Activated naive CD4-positive, alpha-beta T cell treated with Interleukin-2 at 50 U/mL for 16 hours (primary cell): ENCODE measurements at places on chromosomes 1 and 21.

DNA sequence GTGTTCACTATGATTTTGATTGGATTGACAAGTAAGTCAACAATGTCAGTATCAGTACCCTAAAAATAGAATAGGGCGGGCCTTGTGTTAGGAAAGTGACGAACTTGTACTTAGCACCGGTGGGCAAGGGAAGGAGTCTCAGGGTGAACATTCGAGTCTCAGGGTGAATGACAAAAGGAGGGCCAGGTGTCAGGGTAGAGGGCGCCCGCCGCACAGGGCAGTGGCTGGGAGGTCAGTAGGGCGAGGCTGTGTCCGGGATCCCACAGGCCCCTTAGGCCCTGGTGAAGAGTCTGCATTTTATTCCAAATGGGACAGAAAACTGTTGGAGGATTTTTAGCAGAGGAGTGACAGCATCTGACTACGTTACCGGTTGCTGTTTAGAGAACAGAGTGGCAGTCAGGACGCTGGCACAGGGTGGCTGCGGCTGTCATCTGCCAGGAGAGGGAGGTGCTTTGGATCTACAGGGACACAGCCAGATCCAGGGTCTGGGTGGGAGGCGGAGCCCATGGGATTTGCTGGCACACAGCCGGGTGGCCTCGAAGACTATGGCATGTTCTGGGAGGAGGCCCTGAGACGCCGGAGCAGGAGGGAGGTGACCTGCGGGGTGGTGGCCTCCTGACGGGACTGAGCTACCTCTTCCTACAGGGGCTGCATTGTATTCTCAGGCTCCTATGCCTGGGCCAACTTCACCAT lies 11.0 kb downstream of the AGTRAP start:
- no peak for DNase-seq

DNA sequence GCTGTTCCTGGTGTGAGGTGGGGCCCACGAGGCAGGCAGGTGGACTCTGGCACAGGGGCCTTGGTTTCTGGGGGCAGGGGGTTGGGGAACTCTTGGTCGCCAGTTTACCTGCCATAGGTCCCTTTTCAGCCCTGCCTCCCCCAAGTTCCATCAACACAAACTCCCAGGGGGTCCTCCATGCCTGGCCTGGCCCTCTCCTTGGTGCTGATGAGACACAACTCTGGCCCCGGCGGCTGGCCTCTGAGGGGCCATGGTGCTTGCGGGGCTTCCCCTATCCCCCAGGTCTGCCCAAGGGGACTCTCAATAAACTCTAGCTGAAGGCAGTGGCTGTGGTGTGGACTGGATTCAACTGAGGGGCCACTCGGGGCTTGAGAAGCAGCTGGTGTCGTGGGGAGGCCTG lies 16.0 kb downstream of the HTR6 start:
- no peak for DNase-seq

- no peak for DNase-seq
These were observed 59.9 kb upstream of the SPOCD1 start for GRCh38 chr1:31875636-31876236.

DNA sequence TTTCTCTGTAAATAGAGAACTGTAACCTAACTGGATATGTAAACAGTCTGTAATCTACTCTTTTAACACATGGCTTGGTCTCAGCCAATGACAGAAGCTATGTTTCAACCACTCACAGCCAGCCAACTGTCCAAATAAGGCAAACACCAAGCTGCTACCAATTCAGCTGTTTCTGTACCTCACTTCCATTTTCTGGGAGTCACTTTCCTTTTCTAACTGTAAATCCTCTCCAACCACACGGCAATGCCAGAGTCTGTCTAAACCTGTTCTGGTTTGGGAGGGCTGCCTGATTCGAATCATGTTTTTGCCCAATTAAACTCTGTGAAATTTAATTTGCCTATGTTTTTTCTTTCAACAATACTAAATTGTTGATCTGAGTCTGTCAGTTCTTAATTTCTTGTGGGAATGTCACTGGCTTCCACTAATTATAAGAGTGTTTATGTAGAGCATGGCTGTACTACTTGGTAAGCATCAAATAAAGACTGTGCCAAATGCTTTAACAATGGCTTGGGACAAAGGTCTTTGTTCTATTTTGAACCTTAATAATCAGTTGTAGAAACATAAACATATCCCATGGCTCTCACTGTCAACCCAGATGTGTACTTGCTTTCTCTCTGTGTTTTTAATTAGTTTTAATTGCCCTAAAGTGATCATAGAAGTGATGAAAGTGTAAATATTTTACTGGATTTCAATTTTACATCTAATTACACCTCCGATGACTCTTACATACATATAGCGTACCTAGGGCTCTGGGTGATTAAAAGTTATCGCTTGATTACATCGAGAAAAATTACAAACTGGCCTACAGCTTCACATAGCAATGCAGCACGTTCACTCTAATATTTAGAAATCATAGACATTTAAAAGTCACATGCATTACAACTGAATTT lies 1144.6 kb upstream of the TMPRSS15 start:
- no peak for DNase-seq

DNA sequence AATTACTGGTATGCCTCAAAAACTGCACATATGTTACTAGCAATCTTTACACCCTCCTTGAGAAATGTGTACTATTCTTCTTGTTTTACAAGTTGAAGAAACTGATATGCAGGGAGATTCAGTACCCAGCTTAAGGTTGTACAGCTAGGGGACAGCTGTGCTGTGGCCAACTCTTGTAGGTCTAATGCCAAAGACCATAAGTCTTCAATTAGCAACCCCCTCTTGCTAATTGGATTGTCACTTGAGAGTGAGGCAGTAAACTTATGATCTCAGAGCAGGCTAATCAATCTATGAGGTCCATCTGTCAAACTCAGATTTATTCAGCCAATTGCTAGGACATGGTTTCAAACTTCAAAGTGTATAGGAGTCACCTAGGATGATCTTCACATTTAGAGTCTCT lies 492.0 kb upstream of the USP24 start:
- DNase-seq = no peak

GRCh38 chr1:48858200-48858920 lies 81.7 kb upstream of the BEND5 start:
- DNase-seq = no peak

GRCh38 chr1:59669752-59670312 lies 144.9 kb upstream of the HOOK1 start:
- no peak for DNase-seq
